ENCODE measurements at places on chromosomes 3 and 15.

- DNase-seq = no peak
Observed at GRCh38 chr3:165130708-165131107, 52.4 kb upstream of the SI start.

GRCh38 chr3:11565072-11565471 lies 78.6 kb downstream of the VGLL4 start:
- no peak for DNase-seq

- DNase-seq = no peak
Observed at GRCh38 chr3:111299192-111299615, 227.6 kb downstream of the NECTIN3 start.

DNA sequence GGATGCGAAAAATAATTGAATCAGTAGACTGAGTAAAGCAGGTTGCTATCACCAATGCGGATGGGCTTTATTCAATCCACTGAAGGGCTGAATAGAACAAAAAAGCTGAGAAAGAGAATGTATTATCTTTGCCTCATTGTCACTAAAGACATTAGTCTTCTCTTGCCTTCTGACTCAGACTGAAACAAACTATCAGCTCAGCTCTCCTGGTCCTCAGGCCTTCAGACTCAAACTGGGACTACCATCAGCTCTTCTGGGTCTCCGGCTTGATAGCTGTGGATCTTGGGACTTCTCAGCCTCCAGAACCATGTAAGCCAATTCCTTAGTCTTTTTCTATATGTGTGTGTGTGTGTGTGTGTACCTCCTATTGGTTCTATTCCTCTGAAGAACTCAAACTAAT lies 12.6 kb downstream of the IFT57 start:
- DNase-seq = no peak

- DNase-seq = no peak
Observed at GRCh38 chr15:88987934-88988671, 74.9 kb upstream of the MFGE8 start.

Measured in CD4-positive, alpha-beta T cell treated with Interleukin-4 for 1 hour (primary cell).